ENCODE measurements at places on chromosomes 2 and 18.
A peak's percentile ranks its signal among the peaks of the same experiment; 100 is the strongest.

GRCh38 chr2:172095146-172095904, 7.4 kb downstream of the DLX2 start:
- peak; percentile 98 for DNase-seq

- DNase-seq = no peak
Observed at GRCh38 chr2:146135245-146135644, 1615.3 kb upstream of the ZEB2 start.

- no peak for DNase-seq
Observed at GRCh38 chr2:43851011-43851980, 12.5 kb downstream of the ABCG8 start.

DNA sequence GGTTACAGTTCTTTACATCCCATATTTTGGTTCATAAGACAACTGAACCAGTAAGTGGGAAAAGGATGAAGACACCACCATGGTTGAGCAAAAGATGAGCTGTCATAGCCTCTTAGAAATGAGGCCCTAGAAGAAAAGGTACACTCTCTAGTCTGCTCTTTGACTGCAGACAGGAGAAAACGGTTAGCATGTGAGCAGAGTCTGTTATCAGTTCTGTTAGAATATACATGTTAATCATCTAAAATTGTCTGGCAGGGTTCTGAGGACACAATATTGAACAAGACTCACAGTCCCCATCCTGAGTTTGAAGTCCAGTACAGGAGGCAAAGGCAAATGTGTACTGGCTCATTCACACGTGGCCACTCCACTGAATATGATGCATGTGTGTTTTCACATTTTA, 78.1 kb downstream of the MBOAT2 start:
- no peak for DNase-seq

DNA sequence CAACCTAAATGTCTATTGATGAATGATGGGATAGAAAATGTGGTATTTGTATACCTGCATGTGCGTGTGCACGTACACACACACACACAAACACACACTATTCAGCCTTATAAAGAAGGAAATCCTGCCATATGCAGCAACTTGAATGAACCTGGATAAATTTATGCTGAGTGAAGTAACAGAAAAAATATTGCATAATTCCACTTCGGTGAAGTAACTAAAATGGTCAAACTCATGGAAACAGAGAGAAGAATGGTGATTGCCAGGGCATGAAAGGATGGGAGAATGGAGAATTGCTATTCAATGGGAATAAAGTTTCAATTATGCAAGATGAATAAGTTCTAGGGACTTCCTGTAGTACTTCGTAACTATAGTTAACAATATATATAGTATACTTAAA, 95.5 kb upstream of the SCN1A start:
- no peak for DNase-seq

GRCh38 chr2:42844901-42845821, 52.8 kb upstream of the HAAO start:
- DNase-seq = no peak

DNA sequence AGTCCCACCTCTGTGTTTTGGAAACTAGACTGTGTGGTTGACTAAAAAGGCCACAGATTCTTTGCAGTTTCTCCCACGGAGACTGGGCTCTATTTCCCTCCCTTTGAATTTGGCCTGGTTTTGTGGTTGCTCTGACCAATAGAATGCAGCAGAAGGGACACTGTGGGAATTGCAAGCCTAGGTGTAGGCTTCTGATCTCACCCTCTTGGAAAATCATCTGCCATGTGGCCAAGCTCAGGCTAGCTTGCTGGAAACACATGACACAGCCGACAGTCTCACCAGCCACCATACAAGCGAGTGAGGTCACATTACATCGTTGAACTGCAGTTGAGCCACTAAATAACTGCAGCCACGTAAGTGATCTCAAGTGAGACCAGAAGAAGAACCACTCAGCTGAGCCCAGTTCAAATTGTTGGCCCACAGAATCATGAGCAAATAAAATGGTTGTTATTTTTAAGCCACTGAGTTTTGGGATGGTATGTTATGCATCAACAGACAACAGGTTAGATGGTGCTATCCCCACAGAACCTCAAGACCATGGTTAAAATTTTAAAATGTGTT, 319.1 kb upstream of the MEX3C start:
- DNase-seq = no peak

- DNase-seq = no peak
Observed at GRCh38 chr2:227252831-227253230, 72.2 kb upstream of the MFF start.

DNA sequence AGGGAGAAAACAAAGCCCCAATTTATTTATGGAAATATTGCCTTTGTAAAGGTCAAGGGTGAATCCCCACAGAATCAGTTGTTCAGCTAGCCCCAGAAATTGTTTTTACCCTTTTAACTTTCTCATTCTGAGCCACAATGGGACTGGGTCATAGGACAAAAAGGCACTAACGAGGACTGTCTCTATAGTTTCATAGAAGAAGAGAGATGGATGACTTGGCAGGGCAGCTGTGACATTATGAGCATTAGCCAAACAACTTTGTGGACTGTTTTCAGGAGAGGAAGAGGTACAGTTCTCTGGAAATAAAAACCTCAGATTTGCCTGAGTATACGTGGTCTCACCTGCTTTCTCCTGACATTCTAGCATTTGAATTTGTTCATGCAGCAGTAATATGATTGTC, 1155.8 kb upstream of the CHAC2 start:
- no peak for DNase-seq

- DNase-seq = peak; percentile 91
Observed at GRCh38 chr18:22465859-22466457, 48.2 kb upstream of the CTAGE1 start.

- DNase-seq = no peak
Observed at GRCh38 chr2:195552581-195552980, 104.4 kb upstream of the SLC39A10 start.

DNA sequence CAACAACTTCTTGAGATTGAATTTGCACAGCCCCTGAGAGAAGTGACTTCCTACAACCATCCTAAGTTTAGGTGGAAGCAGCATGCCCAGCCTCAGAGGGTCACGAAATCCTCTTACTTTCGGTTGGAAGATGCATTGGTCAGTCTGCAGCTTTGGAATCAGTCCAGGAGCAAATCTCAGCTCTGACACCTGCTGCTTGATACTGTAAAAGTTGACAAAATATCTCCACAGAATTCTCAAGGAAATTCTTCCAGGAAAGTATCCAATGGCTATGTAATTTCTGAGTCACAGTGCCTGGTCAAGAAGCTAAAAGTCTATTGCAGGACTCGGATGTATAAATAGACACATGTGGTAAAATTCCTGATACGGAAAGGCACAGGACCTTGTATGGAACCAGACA, 414.5 kb upstream of the GYPC start:
- DNase-seq = no peak

DNA sequence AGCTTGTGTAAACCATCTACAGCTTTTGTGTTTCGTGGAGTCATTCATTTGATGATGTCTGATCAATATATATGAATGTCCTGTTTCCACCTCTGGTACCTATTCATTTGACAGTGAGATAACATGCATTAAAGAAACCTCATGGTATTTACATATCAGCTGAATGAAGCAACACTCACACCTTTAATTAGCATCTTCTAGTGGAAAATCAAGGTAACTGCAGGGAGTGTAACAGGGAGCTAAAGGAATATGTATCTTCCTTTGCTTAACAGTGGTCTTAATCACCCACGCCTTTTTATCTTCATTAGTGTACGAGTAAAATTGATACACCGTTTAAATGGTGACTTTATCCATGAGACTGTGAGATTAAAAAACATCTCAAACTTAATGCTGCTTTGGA, 15.6 kb downstream of the SLC39A10 start:
- no peak for DNase-seq

DNA sequence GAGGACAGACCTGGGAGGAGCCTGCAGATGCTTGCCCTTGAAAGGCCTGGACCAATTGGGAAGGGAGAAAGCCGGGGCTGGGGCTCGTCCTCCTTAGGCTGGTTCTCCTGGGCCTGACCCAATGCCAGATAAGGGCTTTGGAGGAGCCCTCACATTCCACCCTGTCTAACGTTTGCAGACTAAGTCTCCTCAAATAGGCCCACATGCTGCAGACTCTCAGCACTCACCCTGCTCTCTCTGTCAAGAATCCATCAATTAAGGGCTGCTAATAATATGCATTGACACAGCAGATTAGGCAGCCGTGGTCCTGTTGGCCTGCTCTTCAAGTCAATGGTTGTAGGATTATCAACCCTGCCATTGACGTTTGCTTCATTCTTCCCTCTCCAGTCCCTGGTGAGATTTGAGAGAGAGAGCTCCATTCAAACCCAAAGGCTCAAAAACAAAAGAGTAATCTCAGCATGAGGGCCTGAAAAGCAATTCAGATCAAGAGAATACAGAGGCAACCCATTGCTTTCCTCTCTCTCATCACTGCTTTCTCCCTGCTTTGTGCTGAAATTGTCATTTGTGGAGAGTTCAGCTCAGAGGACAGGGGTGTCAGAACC, 167.6 kb downstream of the INSIG2 start:
- DNase-seq = no peak

All from NCI-H226 (cell line).